ENCODE measurements at places on chromosomes 1 and 21.
A peak's percentile ranks its signal among the peaks of the same experiment; 100 is the strongest.

DNA sequence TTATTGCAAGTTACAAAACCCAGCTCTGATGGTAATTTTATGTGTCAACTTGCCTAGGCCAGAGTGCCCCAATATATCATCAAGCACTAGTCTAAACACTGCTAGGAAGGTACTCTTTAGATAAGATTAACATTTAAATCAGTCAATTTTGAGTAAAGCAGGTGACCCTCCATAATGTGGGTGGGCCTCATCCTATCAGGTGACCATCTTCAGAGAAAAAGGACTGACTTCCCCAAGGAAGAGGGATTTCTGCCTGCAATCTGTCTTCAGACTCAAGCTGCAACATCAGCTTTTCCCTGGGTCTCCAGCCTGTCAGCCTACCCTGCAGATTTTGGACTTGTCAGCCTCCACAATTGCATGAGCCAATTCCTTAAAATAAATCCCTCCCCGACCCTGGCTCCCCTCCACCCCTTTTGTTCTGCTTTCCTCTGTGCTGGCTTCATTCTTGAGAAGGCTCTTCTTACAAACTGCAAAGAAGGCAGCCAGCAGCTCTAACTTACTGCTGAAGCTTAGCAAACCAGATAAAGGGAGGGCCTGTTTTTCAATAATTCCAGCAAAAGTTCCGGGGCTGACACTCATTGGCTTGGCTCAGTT, 56.4 kb upstream of the RUNX3 start:
- no peak for DNase-seq

DNA sequence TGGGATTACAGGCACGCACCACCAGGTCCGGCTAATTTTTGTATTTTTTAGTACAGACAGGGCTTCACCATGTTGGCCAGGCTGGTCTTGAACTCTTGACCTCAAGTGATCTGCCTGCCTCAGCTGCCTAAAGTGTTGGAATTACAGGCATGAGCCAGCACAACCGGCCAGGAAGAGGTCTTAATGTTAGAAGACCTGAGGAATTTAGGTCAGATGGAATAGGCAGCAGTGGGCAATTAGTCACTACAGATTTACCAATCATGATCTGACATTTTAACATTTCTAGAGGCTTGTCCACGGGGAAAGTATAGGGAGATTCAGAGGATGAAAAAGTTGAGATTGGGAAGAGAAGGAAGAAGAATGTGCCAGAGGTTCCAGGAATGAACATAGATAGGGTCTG, 8.9 kb upstream of the APP start:
- no peak for DNase-seq

GRCh38 chr1:84708031-84708430, 17.8 kb upstream of the SSX2IP start:
- DNase-seq = no peak

- no peak for DNase-seq
These were observed 3.2 kb upstream of the SAMD11 start for GRCh38 chr1:920521-920920.

GRCh38 chr1:179121159-179121938, 39.5 kb downstream of the TOR3A start:
- peak; percentile 58 for DNase-seq

GRCh38 chr1:39632323-39632681, 7.1 kb downstream of the HEYL start:
- DNase-seq = no peak

DNA sequence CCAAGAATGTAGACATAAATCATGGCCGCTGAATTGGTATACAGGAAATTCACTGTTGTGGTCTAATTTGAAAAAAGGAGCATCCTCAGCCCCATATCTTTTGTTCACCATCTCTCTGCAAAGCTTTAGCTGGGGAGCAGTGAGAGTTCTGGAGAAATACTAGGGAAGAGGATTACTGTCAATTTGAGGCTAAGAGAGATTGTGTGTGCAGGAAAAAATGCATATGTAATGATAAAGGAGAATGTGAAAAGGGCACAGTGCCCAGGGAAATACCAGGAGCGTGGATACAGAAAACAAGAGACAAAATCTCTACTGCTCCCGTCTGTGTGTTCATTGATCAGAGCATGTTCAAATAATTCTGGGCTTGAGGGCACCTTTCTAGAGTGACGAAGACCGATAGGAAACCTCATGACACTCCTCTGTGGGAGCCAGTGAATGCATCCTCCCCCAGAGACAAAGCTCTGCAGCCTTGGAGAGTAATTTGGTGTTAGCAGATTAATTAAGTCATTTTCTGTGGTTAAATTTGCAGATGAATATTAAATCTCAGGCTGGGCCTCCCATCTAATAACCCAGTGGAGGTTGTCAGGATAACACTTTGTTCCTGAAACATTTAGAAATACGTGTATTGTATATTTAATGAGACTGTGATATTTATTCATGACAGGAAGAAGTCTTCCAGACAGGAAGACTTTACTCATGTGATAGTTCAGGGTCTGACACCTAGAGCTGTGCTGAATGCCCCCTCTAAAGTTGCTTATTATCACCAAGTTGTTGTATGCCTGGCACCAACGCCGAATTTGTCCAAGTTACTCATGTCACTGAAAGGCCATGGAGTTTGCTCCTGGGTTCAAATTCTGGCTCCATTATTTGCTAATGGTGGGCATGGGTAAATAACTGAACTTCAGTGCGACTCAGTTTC, 287.3 kb upstream of the SGIP1 start:
- peak; percentile 19 for DNase-seq

- peak; percentile 6 for DNase-seq
These were observed 622.4 kb upstream of the PKN2 start for GRCh38 chr1:88061492-88062177.

- DNase-seq = no peak
These were observed 76.5 kb downstream of the ACTL8 start for GRCh38 chr1:17831597-17831996.

DNA sequence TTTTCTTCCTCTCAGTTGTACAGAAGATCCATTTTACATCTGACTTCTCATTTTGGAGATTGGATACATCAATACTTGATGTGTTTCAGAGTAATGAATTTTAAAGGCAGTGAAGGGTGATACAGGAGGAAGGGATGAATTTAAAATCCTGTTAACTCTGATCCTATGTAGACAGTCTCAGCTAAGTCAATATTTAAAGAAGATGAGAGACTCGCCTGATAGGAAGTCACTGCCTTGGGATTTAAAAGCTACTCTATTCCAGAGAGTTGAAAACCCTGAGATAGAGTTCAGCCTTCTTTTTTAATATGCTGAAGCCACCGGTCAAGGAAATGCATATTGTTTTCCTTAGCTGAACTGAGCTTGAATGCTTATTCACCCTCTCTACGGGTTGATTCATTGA, 42.7 kb downstream of the HUNK start:
- no peak for DNase-seq

DNA sequence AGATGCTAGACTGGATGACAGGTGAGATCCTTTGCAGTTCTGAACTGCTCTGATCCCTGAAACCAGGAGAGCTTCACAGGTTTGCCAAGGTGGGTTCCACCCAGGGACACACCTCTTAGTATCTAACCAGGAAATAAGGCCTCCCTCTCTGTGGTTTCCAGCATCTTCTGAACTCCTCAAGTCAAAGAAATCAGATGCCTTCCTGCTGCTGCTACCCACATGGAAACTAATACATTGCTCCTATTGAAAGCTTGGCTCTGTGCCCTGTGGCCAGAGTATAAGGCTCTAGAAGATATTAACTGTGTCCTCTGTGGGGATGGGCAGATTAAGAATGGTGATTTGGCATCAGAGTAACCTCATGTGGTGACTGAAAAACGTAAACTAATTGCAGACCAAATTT, 75.0 kb upstream of the MRPS6 start:
- DNase-seq = peak; percentile 16

- no peak for DNase-seq
These were observed 15.2 kb downstream of the GADD45A start for GRCh38 chr1:67700220-67700619.

- DNase-seq = no peak
These were observed 138.9 kb downstream of the ACTL8 start for GRCh38 chr1:17893891-17894631.

DNA sequence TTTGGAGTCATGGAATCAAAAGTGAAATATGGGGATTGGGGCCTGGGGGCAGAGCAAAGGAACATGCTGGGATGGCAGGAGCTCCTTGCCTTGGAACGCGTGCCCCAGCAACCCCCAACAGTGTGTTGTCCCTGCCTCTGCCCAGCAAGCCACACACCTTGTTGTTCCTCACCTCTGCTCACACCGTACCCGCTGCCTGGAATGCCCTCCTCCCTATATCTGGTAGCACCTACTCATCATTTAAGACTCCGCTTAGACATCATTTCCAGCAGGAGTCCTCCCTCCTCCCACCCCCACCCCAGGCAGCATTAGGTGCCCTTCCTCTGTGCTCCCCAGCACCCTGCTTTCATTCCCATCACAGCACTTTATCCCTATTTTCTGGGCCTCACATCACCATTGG, 7.8 kb downstream of the NECTIN4 start:
- no peak for DNase-seq

- no peak for DNase-seq
These were observed 5.8 kb upstream of the ETV3L start for GRCh38 chr1:157105298-157105987.

- DNase-seq = no peak
These were observed 140.3 kb upstream of the ERRFI1 start for GRCh38 chr1:8166406-8166805.

- peak; percentile 91 for DNase-seq
These were observed 17.3 kb downstream of the CRYBG2 start for GRCh38 chr1:26336477-26337205.

DNA sequence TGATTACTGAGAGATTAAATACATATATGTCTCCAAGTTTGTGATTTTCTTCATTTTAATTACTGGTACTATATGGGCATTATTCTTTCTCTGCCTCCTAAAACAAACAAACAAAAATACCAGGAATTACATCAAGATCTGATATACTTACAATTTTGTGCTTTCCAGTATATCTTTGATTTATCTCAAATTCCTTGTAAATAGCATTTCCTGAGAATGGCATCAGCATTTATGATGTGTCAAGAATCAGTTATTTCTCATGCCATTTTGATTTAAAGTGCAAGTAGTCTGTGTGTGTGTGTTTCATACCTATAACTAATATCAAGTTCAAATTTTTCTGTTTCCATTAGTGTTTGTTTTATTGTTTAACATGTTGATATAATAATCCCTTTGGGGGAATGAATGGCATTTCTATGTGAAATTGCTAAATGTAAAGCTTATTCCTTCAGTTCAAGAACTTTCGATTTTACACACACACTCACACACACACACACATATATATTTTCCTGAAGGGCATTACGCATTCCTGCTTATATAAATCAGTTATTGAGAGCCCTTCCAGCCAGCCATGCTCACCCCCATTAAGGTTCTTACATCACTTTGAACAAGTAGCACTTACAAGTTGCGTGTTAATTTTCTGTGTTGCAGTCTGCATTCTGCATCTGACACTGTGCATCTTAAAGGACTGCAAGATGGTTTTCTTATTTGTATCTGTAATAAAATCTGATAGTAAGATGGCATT, 102.7 kb downstream of the NEK7 start:
- DNase-seq = no peak

- DNase-seq = no peak
These were observed 725.2 kb downstream of the LRRIQ3 start for GRCh38 chr1:73472810-73473209.

- no peak for DNase-seq
These were observed 68.6 kb upstream of the RGL1 start for GRCh38 chr1:183736343-183736742.

DNA sequence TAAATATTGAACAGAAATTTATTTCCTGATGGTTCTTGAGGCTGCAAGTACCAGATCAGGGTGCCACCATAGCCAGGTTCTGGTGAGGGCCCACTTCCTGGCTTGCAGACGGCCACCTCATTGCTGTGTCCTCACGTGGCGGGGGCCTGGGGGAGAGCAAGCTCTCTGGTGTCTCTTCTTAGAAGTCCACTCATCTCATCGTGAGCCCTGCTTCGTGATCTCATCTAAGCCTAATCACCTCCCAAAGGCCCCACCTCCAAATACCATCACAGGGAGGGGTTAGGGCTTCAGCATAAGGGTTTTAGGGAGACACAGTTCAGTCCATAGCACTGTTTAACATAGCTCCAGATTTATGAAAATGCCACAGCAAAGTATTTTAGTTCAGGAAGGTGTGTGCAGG, 119.7 kb downstream of the PRDM2 start:
- no peak for DNase-seq

GRCh38 chr1:17663646-17664045, 91.5 kb upstream of the ACTL8 start:
- no peak for DNase-seq

GRCh38 chr1:200081969-200082245, 54.4 kb downstream of the NR5A2 start:
- no peak for DNase-seq

DNA sequence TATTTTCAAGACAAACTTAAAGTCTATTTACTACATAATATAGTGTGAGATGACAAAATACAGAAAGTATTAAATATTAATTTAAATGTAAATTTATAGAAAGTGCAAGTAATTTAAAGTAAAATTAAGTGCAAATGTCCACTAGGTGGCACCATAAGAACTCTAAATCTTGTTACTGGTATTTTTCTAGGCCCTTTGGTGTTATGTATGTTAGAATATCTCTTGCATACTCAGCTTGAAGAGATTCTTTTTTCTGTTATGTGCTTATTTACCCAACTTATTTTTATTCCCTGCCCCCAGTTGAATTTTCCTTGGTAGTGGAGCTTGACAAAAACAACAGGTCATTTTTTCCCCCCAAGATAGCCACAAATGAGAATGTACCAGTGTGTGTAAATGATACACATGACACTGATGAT, 71.5 kb downstream of the RPS6KC1 start:
- peak; percentile 33 for DNase-seq

- DNase-seq = no peak
These were observed 67.0 kb upstream of the KLHDC7A start for GRCh38 chr1:18413541-18414305.

DNA sequence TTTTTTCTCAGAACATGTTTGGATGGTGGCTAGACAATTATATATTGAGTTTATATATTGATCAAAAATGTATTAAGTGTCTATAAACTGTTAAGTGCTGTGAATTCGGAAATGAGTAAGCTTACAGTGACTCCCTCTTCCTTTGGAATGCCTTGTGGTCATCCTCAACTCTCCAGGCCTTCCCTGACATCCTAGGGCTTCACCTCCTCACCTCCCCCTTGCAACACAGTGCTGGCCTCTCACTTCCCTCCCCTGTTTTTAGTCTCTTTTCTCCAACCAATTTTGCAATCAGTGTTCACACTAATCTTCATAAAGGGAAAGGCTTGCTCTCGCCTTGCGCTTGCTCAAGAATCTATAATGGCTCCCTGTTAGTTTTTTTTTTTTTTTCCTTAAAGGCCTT, 95.1 kb upstream of the C1orf21 start:
- no peak for DNase-seq
